ENCODE measurements at places on chromosomes 2 and 18.

DNA sequence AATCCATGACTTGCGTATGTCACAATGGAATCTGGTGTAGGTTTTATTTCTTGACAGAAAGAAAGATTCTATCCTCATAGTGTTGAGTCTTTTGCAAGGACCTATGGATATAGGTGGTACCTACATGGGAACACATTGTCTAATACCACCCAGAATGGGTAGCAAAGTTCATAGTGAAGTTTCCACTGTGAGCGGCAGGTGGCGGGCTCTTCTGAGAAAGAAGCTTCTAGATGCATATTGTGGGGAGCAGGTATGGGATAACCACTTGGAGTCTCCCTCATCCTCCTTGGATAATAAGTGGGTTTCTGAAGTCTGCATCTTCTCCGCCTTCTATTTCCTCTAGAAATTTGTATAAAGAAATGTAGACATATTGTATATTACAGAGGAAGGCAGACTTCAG lies 44.9 kb downstream of the LINC00305 start:
- DNase-seq, result no peak

DNA sequence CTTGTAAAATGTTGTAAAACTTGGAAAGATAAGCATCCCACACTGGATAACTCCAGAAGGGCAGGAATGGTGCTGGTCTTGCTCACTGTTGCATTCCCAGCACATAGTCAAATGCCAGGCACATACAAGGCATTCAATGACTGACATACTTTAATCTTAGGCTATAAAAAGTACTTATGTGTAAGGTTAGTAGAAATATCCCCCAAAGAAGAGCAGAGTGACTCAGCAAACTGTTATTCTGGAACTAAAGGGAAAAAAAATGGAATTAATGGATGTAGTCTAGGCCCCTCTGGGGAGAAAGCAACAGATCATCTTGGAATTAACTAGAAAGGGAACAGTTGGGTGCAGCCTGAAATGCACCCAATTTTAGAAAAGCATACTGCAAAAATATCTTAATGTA lies 9.0 kb downstream of the ZBTB14 start:
- no peak for DNase-seq

- DNase-seq, result no peak
Measured at GRCh38 chr2:105464325-105464724, 65.5 kb upstream of the FHL2 start.

DNA sequence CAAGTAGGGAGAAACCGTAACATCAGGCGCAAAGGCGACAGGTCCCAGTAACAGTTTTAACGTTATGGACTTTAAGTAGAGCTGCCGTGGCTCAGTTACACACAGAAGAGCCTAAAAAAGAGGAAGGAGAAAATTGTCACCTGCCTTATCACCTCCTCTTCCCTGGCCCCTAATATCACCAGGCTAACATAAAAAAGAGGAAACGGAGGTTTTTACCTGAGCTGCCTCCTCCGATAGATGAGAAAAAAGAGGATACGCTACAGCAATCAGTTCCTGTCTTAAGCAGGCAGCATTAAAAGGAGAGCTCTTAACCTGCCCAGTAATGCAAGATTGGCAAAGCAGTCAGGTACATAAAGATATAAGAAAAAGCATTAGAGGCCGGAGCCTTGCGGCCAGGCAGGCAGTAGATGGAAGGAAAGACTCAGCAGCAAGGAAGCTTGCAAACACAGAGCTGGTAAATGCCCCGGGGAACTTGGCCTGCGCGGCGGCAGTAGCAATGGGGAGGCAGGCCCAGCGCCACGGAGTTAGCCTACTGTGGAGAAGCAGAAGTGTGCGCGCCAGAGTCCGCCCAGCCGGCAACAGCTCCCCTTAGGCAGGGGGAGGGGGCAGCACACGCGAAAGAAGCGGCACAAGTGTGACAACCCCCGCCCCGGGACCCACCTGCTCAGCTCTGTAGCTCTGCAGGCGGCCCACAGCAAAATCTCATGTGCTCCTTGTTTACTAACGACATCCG lies 116.3 kb upstream of the SCN7A start:
- DNase-seq, result no peak

DNA sequence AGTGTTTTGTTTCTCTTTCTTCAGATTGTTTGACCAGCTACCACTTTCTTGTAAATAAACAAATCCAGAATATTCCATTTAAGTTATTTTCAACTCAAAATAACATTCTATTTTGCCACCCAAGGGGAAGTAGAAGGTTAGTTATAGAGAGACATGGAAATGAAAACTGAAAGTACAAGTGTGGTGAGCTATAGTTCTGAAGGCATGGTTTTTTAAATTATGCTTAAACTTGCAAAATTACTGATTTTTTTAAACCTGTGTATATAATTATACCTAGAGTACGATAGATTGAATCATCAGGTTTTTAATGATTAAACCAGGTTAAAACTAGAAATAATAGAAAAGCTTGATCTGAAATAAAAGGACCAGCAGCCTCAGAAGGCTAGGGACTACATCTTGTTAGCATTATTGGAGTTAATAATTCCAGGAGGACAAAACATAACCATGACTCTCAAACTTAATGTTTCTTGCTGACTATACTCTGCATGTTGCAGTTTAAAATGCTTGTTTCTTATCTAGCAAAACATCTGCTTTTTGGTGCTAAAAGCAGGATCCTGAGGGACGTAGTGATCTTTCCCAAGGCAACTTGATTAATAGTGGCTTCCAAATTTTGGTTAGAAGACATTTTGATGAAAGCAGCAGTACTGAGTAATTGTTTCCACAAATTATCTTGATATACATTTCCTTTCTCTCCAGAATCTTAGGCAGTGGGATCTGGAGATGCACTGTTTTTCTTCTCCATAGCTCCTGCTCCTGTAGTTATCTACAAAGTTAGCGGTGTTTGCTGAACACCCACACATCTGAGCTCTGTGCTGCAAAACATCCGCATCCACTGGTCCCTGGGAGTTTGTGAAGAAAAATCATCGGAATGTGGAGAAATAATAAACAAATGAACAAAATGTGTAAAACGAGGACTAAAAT lies 327.2 kb upstream of the PKDCC start:
- peak; percentile 47 for DNase-seq

- DNase-seq, result no peak
Measured at GRCh38 chr18:56696966-56697365, 45.8 kb downstream of the WDR7 start.

- no peak for DNase-seq
Measured at GRCh38 chr2:206873423-206873822, 65.9 kb upstream of the CPO start.

DNA sequence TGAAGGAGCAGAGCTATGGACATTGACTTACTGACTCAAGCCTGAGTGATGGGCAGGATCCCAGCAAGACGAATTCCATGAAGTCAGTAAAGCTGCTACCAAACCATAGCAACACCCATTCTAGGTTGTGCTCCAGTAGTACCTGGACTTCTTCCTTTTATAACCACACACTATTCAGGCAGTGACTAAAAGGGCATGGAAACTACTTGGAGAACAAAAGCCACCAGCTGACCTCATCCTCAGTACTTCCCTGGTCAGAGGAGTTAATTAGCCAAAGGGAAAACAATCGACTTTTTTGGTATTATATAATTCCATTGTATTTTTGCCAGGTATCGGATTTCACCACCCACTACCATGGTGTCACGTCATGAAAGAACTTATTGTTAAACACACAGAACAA lies 237.1 kb downstream of the TTC32 start:
- no peak for DNase-seq

- DNase-seq, result no peak
Measured at GRCh38 chr2:107006836-107007235, 120.9 kb upstream of the ST6GAL2 start.

DNA sequence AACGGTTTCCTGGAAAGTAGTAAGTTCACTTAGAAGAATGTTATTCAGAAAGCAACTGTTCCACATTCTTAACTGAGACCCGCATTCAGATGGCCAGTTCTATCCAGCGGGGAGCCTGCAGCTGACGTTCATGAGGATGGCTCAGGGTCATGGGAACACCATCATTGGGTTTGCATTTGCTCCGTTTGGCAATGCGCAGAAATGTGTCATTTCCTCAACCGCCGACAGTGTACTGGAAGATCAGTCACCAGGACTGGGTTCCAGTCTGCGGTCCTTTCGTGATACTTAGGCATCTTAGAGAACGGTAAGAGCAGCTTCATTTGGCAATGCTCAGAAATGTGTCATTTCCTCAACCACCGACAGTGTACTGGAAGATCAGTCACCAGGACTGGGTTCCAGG lies 104.0 kb downstream of the DNER start:
- no peak for DNase-seq

GRCh38 chr2:121038891-121039616 lies 245.9 kb downstream of the TFCP2L1 start:
- peak; percentile 62 for DNase-seq

DNA sequence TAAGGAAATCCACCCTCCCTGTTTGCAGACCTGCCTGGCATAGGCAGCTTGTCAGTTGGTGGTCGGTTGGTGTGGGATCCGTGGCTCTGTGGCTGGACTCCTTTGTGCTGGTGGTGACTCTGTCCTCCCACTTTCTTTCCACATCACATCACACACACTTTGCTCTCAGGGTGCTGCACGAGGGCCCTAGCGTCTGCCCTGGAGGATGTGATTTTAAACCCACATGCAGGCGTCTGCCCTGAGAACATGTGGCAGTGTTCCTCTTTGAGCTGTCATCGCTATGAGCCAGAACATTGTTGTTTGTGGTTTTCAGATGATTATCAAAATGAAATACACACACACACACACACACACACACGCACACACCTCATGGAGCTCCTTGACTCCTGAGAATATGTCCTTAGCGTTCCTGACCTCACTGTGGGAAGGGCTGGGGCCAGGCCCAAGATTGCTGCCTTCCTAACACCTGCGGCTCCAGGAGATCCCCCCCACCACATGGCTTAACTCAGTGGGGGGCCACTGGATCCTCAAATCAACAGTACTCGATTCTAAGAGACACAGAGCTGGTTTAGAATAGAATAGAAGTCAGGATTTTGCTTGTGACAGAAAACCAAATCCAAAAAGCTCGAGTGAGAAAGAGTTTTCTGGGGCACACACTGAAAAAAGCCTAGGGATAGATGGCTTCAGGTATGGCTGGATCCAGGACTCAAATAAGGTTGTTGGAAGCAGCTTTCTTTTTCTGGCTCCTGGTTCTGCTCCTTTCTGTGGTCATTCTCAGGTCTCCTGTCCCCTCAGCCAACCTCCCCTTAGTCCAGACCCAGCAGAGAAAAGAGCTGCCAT lies 54.8 kb downstream of the RTP5 start:
- no peak for DNase-seq

GRCh38 chr18:61922435-61922834 lies 29.6 kb upstream of the RNF152 start:
- no peak for DNase-seq

DNA sequence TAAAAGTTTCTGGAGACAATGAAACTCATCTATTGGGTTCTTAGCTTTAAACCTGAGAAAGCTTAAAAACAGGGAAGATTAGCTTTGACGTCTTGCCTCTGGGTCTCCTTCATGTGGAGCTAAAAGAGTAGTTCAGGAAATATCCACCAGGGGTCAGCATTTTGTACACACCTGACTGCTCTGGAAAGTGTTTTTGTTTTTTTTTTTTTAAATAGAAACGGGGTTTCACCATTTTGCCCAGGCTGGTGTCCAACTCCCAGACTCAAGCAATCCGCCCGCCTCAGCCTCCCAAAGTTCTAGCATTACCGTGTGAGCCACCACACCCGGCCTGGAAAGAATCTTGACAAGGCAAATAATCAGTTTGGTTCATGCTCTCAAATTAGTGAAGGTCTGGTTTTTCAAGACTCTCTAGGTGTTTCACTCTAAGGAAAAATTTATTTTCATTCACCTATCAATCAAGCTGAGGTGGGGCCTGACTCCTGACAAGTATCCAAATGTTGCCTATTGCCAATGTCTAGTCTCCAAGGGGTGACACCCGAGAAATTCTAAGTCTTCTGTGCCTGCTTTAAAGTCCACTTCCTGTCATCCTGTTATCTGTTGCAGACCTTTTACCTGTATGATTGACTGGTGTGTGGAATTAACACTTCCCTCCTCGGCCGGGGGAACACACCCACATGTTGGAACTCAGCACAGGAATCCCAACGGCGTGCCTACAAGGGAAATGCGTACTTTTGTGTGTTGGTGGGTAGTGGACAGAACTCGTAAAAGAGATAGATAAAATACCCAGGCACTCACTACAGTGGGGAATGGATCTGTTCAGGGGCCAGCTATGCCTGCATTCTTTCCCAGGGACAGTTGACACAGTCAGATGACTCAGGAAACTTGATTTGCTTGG lies 11.3 kb downstream of the IL1RN start:
- DNase-seq, result peak; percentile 48

DNA sequence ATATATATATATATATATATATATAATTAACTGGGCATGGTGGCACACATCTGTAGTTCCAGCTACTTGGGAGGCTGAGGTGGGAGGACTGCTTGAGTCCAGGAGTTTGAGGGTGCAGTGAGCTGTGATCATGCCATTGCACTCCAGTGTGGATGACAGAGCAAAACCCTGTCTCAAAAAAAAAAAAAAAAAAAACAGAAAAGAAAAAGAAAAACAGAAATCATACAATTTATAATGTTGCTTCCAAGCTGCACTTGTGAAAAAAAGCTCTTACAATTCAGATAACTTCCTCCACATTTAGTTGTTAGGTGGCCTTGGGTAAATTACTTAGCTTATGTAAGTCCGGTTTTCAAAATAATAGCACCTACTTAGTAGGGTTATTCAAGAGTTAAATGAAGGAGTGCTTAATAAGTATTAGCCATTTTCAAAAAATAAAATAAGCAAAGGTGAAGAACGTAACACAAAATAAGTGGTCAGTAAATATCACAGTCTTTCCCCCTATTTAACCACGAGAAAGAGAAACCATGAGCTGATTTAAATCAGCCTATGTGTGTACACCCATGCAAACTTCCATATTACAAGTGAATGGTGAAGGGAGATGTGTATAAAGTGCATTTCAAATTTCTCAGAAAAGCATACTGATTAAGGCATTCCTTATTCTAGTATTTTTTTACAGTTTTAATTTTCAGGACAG lies 2.3 kb downstream of the WIPF1 start:
- no peak for DNase-seq

DNA sequence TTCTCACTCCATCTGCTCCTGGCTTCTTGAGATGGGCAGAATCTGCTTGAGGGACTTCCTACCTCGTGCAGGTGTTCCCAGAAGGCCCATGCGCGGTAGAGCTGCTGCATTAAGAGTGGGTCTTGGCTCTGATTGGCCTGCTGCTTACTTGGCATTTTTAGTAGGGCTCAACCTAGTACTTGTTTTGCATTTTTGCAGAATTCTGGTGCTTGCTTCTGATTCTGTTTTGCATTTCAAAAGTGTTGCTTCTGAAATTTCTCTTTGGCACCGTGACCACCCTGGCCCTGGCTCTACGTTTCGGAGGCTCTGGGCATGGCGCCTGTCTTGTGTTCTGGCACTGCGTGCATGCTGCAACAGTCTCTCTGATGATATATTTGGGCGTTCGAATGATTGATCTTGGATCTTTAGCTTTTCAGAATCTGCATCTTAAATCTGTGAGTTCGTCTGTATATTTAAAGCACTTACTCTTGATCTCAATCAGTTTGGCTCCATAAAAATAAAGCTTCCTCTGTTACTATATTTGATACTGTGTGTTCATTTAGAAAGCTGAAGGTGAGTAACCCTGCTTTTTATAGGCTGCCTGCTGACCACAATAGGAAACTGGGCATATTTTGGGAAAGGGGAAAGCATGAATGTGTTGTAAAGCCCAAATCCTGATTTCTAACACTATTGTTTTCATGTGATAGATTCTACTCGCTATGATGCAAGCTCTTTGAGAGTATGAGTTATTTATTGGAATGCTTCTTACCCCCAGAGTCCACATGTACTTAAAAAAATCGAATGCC lies 22.2 kb downstream of the EFR3B start:
- DNase-seq, result no peak
